ENCODE measurements at places on chromosomes 2 and 18.

DNA sequence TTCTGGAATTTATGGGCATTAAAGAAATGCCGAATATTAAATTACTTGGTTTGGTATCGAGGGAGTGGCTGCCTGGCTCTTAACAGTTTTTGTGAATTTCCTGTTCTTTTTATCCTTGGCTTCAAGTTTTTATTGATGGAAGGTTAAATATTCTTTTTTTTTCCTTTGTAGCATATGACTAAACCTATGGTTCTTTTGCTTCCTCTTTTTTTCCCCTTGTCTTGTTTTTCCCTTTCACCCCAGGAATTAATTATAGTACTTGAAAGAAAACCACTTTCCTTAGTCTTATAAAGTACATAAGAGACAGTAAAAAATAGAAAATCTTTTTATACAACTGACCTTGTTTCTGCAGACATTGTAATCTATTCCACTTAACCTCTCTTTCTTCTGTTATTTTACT is 42.4 kb downstream of the MGAT5 start:
- no peak for DNase-seq

DNA sequence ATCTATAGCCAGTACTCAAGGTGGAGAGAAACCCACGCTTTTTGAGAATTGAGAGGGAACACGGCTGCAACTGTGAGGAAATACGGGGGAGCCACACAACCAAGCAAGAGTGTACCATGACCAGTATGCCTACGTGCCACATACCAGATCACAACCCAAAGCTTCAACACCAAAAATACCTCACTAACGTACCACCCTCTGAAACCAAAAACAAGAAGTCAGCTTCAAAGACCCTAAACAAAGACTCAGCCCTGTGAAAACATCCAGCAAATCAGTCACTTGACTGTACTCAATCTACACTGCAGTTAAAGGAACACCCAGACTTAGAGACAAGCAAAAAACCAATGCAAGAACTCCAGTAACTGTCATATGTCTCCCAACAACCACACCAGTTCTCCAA is 17.0 kb downstream of the RNU4ATAC start:
- DNase-seq, result no peak

GRCh38 chr18:72830109-72830508 is 37.7 kb downstream of the NETO1 start:
- DNase-seq, result no peak

DNA sequence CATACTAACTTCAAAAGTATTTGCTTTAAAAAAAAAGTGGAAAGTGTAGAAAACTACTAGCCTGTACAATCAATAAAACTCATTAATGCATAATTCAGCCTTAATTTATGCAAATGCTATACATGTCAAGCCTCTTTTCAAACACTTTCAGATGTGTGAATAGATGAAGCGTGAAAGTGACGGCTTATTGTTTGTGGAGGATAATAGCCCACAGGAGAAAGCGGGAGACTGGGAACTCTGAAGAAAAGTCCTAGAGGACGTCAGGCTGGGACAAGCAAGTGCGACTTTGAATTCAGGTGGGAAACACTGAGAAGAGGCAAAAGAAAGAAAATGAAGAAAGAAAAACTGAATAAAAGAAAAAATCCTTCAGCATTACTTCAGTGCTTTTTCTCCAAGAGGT is 108.5 kb downstream of the STK39 start:
- no peak for DNase-seq

DNA sequence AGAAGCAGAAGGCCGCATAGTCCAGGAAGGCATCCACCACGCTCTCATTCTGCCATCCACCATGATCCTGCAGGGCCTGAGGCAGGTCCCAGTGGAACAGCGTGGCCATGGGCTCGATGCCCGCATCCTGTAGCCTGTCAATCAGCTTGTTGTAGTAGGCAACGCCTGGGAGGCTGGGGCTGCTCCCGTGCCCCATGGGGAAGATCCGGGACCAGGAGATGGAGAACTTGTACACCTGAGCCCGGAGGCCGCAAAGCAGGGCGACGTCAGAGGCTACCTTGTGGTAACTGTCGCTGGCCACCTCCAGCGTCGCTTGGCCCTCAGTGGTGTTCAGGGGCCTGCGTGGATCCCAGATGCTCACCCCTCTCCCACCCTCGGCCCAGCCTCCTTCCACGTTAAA is 19.5 kb downstream of the LCT start:
- DNase-seq, result no peak

- no peak for DNase-seq
These were observed 172.7 kb upstream of the ARL4C start for GRCh38 chr2:234669621-234670020.

GRCh38 chr18:49834258-49834657 is 20.9 kb upstream of the ACAA2 start:
- no peak for DNase-seq

DNA sequence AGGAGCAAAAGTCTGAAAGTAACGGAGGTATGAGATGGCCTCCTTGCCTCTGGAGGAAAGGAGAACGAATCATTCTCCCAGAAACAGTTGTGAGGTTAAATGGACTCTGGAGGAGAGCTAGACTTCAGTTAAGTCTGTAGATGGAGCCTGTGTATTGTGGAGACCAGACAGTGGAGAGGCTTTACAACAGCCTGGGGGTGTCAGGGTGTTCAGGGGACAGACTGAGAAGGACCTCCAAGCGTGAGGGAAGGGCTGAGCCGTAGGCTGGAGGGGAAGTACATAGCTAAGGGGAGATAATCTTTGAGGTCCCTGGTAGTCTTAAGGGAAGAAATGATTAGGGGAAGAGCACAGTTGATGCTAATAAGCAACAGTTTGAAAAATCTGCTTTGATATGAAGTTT is 76.6 kb downstream of the GALNT1 start:
- no peak for DNase-seq

- no peak for DNase-seq
These were observed 115.6 kb upstream of the RMDN2 start for GRCh38 chr2:37809525-37809924.

DNA sequence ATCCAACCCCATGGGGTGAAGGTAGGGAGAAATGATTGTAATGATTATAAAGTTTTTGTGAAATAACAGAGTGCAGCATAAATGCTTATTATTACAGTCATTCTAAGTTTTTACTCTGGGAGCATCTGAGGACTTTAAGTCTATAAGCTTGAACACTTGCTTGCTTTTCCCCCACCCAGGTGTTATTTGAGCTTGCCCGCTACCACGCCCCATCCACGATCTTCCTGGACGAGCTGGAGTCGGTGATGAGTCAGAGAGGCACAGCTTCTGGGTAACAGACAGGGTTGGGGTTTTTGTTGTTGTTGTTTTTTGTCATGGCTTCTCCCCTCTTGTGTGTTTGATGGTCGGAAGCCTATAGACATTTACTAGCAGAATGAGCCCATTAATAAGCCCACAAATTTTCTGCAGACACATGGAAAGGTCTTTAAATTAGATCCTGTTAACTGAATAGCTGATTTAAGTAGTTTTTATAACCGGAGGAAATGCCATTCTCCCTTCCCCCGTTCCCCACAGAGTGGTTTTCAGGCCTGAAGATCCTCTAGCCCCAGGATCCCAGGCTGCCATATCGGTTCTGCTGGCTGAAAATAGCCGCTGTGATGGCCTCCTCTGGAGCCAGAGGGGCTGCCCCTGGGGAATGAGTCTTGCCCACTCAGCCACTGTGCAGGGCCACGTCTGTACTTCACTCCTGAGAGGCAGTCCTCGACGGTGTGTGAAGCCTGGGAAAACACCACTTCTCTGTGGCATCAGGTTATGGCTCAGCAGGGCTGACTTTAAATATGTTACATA is 39.9 kb upstream of the ELOA2 start:
- DNase-seq, result no peak

- no peak for DNase-seq
These were observed 134.5 kb downstream of the PTRHD1 start for GRCh38 chr2:24658531-24659202.

DNA sequence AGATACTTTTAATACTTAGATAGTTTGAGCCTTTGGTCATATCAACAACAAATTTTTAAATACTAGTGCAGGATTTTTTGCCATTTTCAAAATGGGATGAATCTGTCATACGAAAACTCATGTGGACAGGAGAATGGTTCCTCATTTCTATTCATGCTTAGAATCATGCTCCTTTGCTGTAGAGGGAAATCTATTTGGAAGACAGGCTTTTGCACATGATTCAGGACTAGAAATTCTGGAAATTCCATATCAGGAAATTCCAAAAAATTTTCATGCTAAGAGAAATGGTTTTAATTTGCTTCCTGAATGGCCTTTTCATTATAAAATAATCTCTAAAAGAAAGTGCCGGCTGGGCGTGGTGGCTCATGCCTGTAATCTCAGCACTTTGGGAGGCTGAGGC is 39.3 kb downstream of the MOGAT1 start:
- DNase-seq, result no peak

GRCh38 chr2:222307143-222307756 is 8.5 kb upstream of the PAX3 start:
- DNase-seq, result no peak

GRCh38 chr2:231680992-231681852 is 27.1 kb upstream of the PTMA start:
- no peak for DNase-seq

DNA sequence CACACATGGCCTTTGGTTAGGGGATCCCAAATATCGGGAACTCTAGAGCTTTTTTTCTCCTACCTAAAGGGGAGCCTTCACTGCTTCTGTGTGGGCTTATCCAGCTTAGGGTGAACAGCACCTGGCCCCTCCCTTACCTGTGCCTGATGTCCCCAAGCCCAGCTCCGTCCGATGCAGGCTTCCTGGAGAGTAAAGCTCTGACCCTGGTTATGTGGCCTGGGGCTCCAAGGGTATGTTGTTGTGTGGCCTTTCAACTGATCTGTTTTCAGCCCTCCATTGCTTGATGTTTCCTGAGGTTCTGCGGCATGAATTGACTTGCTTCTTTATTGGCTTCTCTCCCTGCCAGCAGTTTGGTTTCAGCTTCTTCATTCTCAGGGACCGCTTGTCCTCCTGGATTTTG is 66.0 kb downstream of the RAB31 start:
- no peak for DNase-seq
